Activated CD4-positive, CD25-positive, alpha-beta regulatory T cell (primary cell): ENCODE measurements at places on chromosomes 1 and 21.

DNA sequence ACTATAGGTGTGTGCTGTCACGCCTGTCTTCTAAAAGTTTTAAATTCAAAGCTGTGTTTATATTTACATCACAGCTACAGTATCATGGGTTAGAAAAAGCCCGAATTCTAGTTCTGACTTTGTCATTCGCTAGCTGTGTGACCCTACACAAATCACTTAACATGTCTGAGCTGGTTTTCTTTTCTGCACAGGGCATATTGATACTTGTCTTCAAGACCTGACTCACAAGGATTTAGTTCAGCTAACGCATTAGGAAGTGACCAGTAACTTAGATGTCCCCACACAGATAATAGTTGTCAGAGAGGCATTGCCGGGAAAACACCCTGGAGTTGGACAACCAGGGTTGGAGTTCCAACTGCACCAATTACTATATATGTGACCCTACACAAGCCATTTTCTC is 25.9 kb downstream of the GIPC2 start:
- DNase-seq = no peak

DNA sequence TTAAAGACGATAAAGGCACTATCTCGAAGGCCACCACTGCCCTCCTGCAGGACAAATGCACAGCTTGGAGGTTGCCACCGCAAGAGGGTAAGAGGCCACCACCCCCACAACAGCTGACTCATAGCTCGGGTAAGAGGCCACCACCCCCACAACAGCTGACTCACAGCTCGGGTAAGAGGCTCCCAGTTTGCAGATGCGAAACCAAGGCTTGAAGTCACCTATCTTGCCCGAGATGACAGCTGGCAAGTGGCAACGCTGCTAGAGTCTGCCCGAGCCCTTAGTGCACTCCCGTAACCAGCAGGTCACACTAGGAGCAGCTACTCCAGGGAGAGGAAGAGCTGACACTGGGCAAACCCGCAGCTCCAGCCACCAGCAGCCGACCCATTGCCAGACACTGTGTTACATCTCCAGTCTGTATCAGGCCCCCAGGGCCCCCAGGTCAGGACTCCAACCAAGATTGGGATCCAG is 17.1 kb upstream of the SPSB1 start:
- DNase-seq = peak; percentile 43

DNA sequence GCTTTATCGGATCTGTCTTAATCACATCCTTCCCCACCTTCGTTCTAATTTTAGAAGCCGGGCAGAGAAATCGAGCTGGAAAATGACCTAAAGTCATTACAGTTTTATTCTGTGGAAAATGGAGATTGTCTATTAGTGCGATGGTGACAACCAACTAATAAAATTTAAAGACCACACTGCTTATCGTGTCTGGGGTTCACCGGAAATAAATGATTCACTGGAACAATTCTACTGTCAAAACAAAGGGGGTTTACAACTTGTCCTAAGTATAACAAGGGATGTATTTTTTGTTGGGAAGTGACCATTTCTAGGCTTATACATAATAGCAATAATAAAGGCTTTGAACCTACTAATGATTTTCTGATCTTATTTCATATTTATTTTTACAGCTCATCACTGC is 55.6 kb downstream of the B3GALNT2 start:
- no peak for DNase-seq

DNA sequence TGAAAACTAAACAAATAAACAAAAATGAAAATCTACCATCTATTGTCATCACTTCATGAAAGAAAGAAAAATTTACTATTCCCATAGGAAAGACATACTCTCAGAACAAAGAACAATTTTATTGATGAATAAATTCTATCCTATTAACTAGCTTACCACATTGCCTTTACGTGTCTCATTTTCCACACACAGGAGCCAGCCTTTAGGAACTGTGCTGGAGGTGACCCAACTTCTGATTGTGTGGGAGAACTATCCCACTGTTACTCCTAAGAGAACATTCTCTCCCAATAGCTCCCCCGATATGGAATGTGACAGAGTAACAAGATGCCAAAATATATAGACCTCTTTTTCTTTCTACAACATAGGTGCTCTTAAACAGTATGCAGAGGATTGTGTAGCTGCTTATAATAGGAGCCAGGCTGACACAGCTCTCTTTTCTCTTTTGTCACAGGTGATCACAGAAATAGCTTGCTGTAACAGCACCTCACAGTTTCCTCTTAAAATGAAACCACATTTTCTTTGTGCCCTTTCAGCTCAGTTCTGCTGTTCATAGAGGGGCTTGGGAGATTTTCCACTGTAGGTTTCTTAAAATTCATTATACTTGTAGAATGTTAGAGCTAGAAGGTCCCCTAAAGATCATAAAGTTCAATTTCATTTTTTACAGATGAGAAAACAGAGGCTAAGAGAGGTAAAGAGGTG is 35.5 kb downstream of the C21orf91 start:
- DNase-seq = no peak

GRCh38 chr21:37912616-37913015 is 3.6 kb downstream of the KCNJ6 start:
- DNase-seq = no peak

DNA sequence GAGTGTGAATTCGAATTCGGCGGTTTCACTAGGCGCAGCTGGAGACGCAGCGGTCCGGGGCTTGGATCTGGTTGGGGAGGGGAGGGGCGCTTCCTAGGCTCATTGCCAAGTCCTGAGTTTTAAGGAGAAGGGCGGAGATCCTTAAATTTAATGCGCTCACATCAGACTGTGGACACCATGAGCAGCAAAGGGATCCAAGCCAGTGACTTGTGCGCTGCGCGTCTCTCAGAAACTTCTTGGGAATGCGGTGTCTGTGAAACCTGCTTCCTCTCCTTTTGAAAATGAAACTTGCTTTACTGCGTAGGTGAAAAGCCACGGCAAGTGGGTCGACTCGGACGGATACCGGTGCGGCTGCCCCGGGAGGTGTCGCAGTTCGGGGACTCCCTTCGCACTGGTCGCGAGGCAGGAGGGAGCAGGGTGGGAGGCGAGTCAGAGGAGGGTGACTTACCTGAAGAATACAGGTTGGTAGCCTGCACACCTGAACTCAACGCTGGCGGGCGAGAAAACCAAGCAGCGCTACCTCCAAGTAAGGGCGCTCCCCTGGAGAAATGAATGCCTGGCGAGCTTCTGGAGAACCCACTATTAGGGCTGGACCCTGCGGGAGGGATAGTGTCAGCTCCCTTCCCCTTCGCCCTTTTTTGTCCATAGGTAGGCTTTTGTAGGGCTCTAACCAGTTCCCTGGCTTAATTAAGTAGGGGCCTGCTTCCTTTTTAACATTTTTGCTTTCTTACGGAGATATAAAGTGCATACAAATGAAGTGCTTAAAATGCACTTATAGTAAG is 992 bp downstream of the TENT5C start:
- peak; percentile 11 for DNase-seq

DNA sequence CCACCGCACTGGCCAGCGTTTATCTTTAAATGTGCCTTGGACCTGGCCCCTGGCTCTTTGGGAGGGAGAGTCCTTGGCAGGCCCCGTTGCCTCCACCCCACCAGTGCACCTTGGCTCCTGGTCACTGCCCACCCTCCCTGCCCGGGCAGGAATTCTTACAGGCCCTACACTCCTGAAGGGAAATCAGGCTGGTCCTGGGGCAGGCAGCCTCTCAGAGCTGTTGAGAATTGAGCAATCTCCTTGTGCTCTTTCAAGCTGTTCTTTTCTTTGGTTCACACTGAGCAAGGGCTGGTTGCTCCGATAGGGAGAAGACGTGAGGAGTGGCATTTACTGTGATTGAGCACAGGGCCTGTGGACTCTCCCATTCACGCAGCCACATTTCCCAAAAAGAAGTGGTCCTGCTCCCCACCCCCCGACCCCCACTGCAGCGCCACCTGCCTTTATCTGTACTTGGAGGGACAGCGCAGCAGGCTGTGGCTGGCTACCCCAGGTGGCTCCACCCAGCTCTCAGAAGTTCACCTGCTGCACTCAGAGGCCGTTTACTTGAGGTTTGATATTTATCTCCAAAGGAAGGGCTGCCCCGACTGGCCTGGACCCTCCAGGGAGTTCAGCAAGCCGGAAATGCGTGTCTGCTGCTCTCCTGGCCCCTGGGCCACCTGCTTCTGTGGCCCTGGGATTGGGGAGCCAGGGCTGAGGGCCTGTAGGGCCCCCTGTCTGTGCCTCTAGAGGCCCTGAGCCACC is 47.8 kb downstream of the SKI start:
- no peak for DNase-seq

GRCh38 chr1:89974696-89975470 is 20.0 kb upstream of the ZNF326 start:
- DNase-seq = no peak

DNA sequence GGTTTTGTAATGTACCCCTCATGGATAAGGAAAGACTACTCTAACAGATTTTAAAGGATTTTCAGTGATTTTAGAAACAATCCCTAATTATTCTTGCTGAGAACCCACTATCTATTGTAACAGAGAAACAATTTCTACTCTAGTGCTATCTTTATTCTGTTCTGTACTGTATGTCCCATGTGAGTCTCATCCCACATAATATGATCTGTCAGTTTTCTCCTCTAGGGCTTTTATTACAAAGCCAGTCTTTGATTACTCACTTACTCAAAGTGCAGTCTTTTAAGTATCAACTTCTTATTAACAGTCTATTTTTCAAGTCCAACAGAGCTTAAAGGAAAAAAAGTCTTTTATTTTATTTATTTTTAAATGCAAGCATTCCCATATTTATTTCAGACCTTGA is 54.8 kb downstream of the CTH start:
- no peak for DNase-seq

DNA sequence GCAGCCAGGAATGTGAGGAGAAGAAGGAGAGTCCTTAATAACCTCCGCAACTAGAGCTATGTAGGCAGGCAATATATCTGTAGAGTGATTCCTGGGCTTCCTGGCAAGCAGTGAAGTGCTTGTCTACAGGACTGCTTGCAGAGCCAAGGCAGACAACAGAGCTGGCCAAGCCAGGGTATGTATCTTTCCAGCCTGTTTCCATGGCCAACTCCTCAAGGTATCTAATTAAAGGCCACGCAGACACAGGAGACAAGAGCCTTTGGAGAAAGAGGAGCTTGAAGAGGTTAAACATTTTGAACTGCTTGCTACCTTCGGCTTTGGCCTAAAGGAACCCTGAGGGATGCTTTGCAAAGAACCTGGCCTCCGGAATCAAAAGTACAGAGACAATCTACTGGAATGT is 137.4 kb downstream of the PIGK start:
- DNase-seq = no peak

- DNase-seq = no peak
Observed at GRCh38 chr1:50371749-50372148, 51.5 kb downstream of the DMRTA2 start.

- no peak for DNase-seq
Observed at GRCh38 chr1:211822677-211823407, 7.7 kb downstream of the LPGAT1 start.

GRCh38 chr1:11475748-11476147 is 3.2 kb upstream of the DISP3 start:
- no peak for DNase-seq

GRCh38 chr1:9890224-9890731 is 19.8 kb downstream of the CTNNBIP1 start:
- no peak for DNase-seq

- no peak for DNase-seq
Observed at GRCh38 chr1:210310562-210311153, 18.0 kb upstream of the HHAT start.

DNA sequence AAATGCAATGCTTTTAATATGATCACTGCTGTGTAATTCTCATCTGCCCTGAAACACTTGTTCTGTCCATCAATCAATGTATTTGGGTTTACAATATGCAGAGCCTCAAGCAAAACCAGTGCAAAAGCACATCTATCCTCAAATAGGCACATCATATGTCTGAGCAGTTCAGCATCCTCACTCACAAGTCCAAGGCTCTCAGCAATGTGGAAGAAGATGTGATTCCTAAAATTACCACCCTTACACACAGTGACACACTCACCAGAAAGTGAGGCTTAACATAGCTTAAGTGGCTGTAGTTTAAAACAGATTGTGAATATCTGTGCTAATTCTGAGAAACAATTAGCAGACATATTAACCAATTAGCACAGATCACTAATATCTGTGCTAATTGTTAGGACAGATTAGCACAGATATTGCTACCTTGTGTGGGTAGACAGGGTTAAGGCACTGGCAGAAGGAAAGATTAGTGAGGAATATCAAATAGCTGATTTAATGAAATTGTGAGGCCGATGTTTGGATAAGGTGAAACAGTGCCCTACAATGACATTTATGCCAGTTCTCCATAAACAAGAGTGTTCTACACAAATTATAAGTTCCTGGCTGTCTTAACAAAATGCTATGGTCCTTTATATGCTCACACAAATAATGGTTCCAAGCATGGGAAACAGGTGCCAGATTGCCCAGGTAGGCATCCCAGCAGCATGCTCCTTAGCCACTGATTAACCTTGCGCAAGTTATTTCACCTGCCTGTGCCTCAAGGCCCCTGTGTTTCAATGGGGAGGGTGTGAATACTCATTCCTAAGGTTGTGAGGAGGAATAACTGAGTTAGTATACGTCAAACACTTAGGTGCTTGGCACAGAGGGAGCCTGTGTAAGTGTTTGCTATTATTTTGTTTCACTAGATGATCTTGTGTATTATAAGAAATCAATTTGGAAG is 41.7 kb downstream of the MRPL39 start:
- no peak for DNase-seq

GRCh38 chr1:225818229-225818628 is 8.3 kb downstream of the EPHX1 start:
- no peak for DNase-seq

- DNase-seq = no peak
Observed at GRCh38 chr1:175072099-175072951, 4.7 kb downstream of the TNN start.

- no peak for DNase-seq
Observed at GRCh38 chr1:7497107-7497637, 273.9 kb upstream of the VAMP3 start.

- DNase-seq = peak; percentile 77
Observed at GRCh38 chr1:15949453-15950245, 26.3 kb downstream of the ZBTB17 start.

- DNase-seq = no peak
Observed at GRCh38 chr1:25727635-25728286, 72.2 kb upstream of the SELENON start.

- DNase-seq = no peak
Observed at GRCh38 chr1:112866151-112866550, 89.8 kb downstream of the SLC16A1 start.

- no peak for DNase-seq
Observed at GRCh38 chr1:170619241-170620028, 44.5 kb upstream of the PRRX1 start.

DNA sequence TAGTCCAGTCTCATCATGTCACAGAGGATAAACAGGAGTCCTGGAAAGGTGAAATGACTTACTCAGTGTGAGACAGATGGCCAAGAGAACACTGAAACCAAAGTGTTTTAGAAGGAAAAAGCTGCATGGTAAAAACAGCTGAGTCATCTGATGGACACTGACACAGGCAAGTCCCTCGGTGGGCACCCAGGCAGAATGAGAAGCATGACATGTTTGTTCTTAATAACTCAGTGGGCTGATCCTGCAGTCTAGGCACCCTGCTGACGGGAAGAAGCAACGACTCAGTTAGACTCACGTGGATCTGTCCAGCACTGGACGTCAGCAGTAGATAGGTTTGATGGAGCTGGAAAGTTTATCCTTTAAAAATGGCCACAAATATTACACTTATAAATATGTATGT is 116.9 kb downstream of the RGS7 start:
- no peak for DNase-seq

- no peak for DNase-seq
Observed at GRCh38 chr1:15799004-15799867, 8.2 kb downstream of the UQCRHL start.

GRCh38 chr1:19313961-19314882 is 2.1 kb downstream of the SLC66A1 start:
- no peak for DNase-seq
